ENCODE measurements at places on chromosomes 16 and 17. TPM values are rescaled to one million over a fixed set of nuclear protein-coding genes. Genes with fewer than 3 reads are reported as not detected.

- DNase-seq = no peak
Observed at GRCh38 chr16:65059406-65059980, 62.4 kb downstream of the CDH11 start.

DNA sequence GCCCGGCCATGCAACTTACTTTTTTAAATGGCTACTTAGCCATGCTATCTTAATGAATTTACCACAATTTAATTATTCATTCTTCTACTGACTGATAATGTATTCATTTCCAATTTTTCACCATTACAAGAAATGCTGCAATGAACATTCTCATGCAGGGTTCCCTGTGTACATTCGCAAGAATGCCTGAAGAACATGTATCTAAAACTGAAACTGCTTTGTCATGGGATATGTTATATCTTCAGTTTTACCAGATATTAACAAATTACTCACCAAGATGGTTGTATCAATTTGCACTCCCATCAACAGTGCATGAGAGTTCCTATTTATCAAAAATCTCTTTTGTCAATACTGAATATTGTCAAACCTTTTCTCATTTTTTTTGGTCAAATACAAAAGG is 100.8 kb downstream of the SLC39A11 start:
- no peak for DNase-seq

- DNase-seq = no peak
Observed at GRCh38 chr17:55451203-55451641, 29.6 kb upstream of the MMD start.

DNA sequence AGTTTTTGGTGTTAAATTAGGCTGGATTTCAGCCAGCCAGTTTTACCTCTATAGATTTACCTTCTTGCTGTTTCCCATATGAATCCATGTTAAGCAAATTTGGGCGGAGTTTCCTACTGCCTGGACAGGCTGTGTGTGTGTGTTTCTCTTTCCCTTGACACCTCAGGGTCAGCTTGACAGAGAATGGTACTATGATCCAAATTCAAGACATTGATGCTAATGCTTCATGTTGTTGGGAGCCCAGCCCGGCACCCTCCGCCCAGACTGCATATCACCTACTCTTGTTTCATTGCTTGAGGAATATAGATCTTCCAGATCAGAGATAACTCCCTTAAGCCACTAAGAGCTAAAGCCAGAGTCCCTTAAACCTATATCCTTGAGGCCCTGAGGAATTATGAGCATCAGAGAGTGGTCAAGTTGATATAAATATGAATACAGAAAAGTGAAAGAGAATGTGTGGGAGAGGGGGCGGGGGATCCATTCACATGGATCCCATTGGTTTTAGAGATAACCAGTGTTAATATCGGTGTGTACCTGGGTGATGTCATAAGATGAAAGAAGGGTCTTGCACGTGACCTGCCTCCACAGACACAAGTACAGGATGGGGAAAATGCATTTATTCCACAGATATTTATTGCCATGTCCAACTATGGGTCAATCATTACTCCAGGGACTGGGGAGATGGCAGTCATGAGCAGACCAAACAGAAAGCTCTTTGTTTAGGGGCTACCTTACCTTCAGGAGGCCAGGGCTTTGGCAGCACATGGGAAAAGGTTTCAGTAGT is 69.7 kb downstream of the WIPI1 start:
- peak; percentile 76 for DNase-seq

RTN4RL1 gene
- not detected for total RNA-seq

DNA sequence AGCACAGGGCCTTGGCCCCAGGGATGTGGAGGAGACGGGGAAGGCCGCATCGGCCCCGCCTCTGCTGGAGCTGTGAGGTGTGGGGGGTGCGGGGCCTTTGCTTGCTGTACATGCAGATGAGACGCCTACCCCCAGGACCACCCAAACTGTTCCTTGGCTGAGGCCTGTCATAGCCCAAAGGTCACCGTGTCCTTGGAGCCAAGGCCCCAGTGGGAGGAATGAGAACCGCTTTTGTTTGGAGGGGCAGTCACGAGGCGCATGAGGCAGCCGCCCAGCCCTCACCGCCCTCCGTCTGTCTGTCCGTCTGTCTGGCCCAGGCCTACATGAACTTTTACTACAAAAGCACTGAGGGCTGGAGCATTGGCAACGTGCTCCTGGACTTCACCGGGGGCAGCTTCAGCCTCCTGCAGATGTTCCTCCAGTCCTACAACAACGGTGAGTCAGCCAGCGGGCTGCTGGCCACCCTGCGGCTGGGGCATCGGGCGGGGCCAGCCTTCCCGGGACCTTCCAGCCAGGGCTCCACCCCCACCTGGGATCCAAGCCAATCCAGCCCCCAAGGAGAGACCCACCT is 8.8 kb downstream of the TAX1BP3 start:
- no peak for DNase-seq

DNA sequence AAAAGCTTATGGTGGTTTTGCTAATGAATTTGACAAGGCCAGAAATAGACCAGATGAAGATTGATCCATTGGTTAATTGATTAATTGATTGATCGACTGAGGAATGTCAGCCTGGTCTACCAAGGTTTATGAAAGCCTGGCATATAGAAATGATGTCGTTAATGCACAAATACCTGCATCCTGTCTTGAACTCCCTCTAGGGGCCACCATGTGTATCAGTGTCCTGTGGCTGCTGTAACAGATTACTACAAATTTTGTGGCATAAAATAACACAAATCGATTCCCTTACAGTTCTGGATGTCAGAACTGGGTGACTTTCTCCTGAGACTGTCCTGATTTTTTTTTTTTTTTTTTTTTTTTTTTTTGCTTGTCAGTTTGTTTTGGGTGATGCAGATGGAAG is 553.2 kb downstream of the MAF start:
- peak; percentile 29 for DNase-seq

KIF18B gene
- 14.5 TPM for total RNA-seq

KRT23 gene
- total RNA-seq = 24.7 TPM
